ENCODE measurements at places on chromosomes 7 and 10.

DNA sequence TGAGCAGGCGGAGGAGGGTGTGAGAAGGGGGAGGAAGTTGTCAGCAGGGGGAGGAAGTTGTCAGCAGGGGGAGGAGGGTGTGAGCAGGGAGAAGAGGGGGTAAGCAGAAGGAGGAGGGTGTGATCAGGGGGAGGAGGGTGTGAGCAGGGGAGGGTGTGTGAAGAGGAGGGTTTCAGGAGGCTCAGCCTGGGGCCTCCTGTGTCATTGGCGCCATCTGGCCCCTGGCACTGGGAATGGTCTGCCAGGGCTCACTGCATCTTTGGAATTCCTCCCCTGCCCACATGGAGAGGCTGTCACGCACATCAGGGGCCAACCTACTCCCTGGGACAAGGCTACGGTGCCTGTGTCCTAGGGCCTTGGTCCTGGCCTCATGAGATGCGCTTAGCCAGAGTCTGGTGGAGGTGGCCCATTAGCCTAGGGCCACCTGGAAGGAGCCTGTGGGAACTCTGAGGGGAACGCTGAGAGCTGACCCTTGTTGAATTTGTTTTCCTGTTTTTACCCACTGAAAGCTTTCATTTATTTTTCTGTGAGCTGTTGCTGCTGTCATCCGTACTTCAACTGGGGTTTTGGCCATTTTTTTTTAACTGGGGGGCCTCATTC, 18.0 kb downstream of the CAMK2B start:
- DNase-seq, result no peak

GRCh38 chr7:44449584-44449928, 40.9 kb downstream of the NUDCD3 start:
- DNase-seq, result peak; percentile 25

- no peak for DNase-seq
Measured at GRCh38 chr7:129359638-129360037, 74.6 kb upstream of the STRIP2 start.

- peak; percentile 87 for DNase-seq
Measured at GRCh38 chr10:76086761-76087639, 655.6 kb downstream of the LRMDA start.

- DNase-seq, result no peak
Measured at GRCh38 chr10:118151461-118151860, 104.7 kb upstream of the RAB11FIP2 start.

DNA sequence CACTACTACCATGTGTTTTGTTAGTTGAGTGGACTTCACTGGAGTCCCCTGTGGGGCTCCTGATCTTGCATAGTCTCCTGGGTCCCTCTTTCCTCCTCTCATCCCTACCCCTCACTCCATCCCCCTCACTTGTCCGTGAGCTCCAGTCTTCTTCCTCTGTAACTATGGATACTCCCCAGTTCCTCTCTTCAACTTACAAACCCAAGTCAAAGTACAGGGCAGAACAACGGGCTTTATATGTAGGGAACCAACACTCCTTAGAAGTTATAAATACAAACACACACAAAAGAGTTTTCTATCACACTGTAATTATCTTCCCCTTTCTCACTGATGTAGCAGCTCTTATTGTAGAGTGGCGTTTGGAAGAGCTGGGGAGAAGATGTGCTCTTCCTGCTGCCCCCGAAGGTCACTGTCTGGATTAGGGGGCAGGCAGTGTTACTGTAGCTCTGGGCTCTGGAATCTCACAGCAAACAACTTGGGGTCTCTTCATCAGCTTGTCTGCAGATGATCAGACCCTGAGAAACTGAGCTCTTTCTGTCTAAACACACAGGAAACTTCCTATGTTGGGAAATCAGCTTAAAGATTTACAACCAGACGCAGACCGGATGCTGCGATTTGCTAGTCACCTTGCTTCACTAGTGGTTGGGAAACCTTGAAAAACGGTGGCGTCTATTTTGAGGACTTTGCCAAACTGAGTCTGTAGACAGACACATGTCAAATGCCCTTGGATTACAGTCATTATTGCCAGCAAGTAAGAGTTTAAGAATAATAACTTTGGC, 13.6 kb downstream of the SNX10 start:
- no peak for DNase-seq

DNA sequence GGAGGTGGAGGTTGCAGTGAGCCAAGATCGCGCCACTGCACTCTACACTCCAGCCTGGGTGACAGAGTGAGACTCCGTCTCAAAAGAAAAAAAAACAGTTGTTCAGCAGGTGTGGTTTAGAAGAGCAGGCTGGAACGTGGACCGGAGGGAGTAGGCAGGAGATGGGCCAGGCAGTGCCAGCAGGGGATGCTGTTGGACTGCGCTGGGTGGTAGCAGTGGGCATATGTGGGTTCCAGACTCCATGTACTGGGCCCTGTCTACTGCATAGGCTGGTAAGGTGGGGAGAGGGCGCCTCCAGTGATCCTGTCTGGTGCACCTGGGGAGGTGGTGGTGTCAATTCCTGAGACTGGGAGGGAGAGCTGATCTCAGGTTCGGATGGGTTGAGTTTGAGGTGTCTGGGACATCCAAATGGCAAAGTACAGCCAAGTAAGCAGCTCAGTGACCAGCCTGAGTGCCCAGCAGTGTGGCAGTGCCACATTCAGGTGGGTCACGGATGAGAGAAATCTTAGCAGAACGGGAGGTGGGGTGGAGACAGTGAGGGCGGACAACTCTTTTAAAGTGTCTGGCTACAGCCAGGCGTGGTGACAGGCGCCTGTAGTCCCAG, 25.9 kb downstream of the SFXN4 start:
- DNase-seq, result no peak

DNA sequence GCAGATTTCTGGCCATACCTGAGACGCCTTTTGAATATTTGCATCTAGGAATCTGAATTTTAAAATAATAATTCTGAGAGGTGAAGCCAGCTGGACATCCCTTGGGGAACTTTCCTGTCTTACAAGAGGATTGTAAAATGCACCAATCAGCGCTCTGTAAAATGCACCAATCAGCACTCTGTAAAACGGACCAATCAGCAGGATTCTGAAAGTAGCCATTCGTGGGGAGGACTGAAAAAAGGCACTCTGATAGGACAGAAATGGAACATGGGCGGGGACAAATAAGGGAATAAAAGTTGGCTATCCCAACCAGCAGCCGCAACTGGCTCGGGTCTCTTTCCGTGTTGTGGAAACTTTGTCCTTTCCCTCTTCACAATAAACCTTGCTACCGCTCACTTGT, 9.9 kb downstream of the PPIF start:
- no peak for DNase-seq

GRCh38 chr7:30029696-30030095, 1.5 kb downstream of the PLEKHA8 start:
- DNase-seq, result no peak

DNA sequence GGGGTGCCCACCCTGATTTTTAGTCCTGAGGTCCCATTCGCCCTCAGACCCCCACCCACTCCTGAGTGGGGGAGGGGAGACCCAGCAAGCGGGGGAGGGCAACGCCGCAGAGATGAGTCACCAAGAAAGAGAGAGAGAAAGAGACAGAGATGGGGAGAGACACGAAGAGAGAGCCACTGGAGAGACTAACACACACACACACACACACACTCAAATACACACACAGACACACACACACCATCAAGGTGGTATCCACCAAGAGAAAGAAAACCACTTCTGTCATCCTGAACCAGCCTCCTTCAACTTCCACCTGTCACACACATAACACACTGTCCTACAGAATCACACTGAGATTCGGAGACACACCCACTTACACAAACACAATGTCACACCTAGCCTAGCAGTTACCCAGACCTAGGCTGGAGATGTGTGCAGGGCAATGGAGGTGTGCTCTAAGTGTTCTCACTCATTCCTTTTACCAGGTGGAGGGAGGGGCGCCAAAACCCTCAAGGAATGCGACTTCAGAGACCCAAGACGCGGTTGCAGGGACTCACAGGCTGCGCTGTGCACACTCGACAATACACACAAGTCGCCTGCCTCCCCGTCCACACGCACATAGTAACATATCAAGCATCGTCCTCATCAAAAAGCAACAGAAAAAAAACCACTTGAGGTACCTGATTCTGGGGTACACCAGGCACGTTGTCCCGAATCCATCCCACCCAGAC, 3.9 kb upstream of the VGF start:
- DNase-seq, result no peak

DNA sequence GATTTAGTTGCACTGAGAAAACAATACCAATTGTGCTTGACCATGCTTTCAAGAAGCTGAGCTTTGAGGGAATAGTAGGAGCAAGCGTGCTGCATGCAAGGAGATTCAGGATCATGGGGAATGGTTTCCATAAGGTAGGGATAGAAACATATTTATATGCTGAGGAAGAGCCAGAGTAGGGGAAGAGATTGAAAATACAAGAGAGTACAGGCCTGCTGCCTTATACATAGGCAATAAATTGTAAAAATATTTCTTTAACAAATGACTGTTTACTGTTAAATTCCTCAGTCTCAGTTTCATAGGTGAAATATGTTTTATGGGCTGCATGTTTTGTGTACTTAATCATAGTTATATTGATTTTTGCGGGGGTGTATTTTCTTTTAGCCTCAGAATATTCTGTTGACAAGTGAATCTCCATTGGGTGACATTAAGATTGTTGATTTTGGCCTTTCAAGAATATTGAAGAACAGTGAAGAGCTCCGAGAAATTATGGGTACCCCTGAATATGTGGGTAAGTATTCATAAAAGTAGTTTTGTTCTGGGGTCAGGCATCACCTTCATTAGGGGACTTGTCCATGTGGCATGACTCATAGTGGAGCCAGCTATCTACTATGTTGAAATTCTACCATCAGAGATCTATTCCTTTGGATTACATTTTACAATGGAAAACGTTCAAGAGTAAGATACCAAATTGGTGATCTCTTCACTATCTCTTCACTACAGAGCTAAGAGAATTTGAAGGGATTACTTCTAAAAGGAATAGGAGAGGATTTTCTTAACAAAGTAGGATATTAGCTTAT, 36.5 kb downstream of the STK17A start:
- no peak for DNase-seq

GRCh38 chr10:46317370-46317769, 30.6 kb downstream of the ANTXRL start:
- DNase-seq, result no peak

GRCh38 chr7:148800677-148801076, 83.4 kb downstream of the EZH2 start:
- no peak for DNase-seq

- DNase-seq, result no peak
Measured at GRCh38 chr7:148883266-148884048, 634 bp downstream of the EZH2 start.

GRCh38 chr10:55287346-55287745, 486.3 kb upstream of the PCDH15 start:
- DNase-seq, result no peak

DNA sequence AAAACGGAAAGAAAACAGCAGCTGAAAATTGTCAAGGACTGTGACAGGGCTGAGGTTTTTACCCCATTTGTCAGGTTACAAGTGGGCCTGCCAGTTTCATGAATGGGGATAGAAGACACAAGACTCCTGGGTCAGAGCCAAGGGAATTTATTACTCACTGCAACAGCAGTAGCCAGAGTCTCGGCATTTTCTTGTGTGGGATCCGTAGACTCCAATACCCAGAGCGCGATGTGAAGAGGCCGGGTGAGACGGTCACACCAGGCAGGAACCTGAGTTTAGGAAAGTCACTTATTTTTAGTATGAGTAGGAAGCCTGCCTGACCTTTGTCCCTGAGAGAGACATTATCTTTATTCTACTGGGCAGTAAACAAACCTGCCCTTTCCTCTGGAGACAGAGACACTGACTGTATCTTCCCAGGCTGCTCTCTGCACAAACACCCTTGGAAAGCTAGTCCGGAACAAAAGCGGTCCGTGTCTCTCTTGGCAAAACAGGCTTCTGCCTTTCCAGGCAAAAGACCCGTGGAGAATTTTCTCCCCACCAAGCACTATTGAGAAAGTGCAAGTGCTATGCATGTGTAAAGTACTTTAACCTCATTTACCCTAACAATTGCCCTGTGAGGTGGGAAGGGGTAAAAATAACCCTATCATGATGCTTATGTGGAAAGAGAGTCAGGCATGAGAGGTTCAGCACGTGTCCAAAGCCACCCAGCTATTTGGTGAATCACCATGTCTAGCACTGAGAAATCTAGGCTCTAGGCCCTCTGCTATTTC, 58.4 kb downstream of the JCAD start:
- peak; percentile 86 for DNase-seq

DNA sequence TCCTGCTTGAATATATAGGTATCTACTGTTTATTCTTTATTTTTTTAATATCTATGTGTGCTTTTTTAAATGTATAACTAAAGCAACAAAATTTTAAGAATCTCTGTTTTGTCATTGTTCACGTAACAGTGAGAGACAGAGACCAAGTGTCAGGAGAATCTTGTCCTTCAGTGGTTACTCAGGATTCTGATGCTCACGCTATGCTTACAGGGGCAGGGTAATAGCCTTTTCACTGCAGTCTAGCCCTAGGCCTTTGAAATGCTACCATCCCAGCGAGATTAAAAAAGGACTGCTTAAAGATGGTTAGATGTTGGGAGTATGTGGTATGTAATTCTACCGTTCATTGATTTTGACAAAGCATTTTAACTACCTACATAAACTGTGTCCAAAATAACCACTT, 71.6 kb upstream of the EGFR start:
- no peak for DNase-seq

DNA sequence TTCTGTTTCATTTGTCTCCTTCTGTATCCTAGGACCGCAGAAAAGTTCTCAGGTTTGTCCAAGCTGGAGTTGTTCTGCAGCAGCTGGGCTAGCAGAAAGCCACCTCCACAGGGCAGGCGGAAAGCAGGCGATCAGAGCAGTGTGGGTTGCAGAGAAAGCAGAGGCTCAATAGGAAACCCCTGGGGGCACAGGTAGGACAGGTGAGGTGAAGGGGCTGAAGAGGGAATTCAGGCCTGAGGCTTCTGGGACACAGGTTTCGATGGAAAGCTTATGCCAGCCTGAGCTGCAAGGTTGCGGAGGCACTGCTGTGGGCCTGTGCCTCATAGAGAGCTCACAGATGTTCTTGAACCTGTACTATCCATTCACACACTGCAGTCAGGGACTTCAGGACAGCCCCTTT, 194.9 kb upstream of the TPK1 start:
- DNase-seq, result no peak

DNA sequence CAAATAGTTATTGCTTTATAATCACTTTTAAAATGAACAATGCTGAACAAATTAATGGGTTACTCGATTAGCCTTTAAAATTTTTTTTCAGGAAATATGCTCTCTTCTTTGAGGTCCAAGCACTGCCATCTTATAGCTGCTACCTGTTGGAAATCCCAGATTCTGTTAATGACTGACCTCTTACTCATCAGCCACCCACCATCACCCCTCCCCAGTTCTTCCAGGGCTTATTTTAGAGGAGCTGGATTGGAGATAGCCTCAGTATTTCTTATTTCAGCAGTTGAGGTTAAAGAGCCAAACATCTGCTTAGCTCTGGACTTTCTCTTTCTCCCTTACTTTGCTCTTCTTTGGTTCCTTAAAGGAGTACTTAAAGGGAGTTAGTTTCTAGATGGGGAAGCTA, 420.0 kb downstream of the EXOC4 start:
- no peak for DNase-seq
